SJSA1 (cell line): ENCODE measurements at places on chromosomes 3 and 15.

DNA sequence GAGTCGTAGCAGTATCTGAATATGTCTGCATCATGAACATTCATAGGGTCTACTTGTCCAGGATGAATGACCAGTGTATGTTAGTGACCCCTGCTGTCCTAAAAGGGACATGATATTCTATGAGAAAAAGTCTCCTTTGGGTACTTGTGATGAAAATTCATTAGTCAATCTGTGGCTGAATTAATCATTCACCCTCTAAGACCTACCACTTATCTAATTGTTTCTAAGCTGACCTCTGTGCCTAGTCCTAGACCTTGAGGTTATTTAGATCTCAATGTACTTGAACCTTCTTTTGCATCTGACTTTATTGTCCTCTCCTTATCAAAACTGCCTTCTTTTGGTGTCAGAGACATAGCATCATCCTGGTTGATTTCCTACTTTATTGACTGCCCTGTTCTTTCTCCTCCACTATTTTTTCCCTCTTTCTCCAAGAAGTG, 799.3 kb downstream of the DIPK2A start:
- DNase-seq, result no peak

- no peak for DNase-seq
These were observed 14.8 kb downstream of the CCNDBP1 start for GRCh38 chr15:43199945-43200488.

DNA sequence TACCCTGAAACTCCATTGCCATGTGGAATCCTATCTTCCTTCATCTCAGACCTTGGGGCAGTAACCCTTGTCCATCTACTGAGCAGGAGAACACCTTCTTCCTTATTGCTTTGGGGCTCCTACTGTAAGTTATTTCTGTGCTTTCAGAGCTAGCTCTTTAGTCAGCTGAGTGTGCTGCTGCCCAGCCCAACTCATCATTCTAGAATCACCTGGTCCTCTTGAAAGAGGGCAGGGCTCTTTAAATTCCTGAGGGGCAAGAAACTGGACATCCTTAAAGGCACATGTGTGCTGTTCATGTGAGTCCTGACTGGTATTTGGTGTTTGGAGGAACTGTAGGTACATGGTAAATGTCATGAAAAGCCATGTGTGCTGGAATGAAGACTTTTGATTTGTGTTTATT, 140.9 kb downstream of the ARNT2 start:
- no peak for DNase-seq

GRCh38 chr3:164416491-164417222, 661.6 kb downstream of the SI start:
- no peak for DNase-seq

DNA sequence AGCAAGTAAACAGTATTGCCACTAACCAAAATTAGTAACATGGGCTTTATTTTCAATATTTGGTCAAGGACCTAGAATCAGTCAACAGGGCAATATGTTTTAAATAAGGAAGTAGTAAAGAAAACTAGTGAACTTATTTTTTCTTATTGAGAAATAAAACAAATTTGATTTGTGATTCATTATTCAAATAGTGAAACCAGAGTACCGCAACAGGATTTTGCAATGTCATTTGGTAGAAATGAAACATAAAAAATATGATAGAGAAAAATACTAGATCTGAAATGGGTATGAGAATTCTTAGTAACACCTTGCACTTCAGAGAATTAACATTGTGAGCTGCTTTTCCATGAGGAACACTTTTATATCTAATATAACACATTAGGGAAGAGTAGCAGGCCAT, 291.8 kb upstream of the GBE1 start:
- DNase-seq, result no peak

- DNase-seq, result no peak
These were observed 21.5 kb downstream of the CD86 start for GRCh38 chr3:122076491-122077292.

DNA sequence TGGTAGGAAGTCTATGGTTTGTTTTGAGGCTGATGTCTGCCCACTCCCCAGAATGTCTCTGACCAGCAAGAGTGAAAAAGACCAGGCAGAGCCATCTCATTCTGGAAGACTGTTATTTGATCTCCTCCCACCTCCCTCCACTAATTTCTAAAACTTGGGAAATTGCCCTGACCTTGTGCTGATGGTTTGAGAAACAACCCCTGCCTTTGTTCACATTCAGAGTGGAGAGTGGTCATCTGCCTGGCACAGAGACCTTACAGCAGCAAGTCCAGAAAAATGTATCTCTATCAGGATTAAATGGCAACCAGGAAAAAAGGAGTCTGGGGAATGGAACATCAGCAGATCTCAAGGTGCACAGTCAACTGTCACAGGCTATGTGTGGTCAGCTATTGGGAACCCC, 25.7 kb downstream of the SPATA12 start:
- no peak for DNase-seq

DNA sequence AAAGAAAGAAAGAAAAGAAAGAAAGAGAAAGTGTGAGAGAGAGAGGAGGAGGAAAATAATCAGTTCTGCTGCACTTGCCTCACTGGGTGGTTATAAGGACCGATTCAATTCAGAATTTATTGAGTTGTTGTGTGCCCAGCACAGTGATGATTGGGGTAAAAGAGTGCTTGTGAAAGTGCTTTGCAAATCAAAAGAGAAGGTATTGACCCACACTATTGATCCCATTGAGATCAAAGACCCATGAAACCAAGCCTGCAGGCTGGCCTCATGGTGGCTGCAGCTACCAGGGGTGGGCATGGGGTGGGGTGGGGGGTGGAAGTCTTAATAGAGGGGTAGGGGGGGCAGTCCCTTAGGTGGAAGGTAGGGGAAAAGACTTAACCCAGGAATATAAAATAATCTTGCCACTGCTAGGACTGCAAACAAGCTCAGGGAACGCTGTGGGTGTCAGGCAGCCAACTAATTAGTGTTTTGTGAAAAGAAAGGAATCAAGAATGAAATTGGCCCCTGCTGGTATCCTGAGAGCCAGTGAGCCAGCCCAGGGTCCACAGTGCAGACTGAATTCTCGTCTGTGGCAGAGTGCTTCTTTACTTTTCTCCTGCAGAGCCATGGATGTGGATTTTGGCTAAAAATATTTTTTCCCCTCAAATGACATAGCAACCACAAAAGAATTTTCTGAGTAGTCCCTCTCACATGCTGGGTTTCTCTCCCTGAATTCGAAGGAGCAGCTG, 34.2 kb downstream of the CLEC3B start:
- no peak for DNase-seq

- no peak for DNase-seq
These were observed 1.6 kb upstream of the MESP2 start for GRCh38 chr15:89774492-89774891.

DNA sequence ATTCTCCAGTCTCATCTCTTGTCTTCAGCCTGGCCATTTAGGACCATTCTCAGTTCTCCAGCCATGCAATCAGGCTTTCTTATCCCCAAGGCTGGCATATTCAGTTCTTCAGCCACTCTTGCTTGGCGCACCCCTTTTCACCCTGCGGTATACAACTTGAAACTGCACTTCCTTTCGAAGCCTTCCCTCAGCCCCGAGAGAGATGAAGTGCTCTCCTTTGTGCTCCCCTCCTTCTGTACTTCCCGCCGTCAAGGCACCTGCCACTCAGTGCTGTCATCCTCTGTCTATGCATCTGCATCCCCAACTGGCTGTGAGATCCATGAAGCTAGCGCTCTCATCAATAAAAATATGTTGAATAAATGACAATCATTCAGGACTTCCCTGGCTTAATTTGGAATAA, 45.7 kb downstream of the MORC1 start:
- no peak for DNase-seq

DNA sequence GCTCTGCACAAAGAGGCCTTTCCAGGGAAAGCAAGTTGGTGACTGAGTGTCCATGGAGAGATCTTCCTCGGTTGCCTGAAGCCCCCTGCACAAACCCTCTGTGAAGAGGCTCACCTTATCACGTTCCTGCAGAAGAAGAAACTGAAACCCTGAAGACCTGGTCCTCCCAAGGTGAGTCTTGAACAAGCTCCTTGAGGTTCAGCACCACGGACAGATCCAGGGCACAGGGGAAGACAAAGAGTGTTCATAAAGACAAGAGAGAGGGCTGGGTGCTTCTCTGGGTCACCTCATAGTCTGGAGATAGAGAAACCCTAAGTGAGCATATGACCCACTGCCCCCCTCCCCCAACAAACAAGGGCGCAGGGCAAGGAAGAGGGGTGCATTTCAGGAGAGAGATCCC, 21.7 kb upstream of the TBC1D21 start:
- DNase-seq, result peak; percentile 16

DNA sequence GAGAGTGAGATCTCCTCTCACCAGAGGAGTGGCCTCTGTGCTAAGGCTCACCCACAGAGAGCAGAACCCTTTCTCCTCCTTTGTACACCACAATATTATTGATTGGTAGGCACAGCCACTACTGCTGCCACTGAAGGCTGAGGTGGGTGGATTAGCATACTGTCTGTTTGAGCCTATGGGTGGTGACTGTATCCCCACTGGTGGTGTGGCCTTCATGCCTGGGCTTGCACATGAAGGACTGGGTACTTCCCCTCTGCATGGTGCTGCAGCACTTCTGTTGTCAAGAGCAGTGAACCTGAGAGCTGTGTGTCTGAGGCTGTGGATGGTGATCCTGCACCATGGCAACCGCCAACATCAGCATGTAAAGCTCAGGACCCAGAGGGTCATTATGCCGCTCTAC, 35.7 kb upstream of the NECTIN3 start:
- DNase-seq, result no peak
